ENCODE measurements at places on chromosomes 2 and 18.

DNA sequence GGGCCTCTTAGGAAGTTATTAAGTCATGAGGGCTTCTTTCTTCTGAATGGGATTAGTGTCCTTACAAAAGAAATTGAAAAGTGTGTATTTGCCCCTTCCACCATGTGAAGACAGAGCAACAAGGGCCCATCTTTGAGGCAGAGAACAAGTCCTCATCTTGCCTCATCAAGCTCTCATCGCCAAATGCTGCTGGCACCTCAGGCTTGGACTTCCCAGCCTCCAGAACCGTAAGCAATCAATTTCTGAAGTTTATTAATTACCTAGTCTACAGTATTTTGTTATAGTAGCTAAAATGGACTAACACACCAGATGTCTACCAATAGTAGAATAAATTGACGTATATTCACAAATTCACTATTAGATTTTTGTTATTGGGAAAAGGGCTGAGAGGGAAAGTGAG lies 74.6 kb downstream of the CCDC148 start:
- no peak for DNase-seq

- DNase-seq = no peak
Observed at GRCh38 chr18:45009756-45010155, 329.1 kb downstream of the SETBP1 start.

DNA sequence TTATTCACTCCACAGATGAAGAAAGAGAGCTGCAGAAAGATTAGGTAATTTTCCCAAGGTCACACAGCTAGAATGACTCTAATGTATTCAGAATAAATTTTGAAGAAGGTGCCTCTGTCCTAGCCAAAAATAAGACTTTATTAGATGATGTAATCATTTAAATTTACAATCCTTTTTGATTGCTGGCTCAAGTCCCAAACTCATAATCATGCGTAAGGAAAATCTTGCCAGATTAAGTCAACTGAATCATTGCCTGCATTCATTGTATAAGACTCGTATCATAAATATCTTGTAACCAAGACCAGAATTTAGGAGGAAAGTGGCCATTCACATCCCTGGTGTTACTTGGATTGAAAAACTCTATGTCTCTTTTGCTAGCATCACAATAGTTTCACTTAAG lies 53.1 kb upstream of the STK39 start:
- no peak for DNase-seq

- DNase-seq = no peak
Observed at GRCh38 chr2:110847651-110848050, 115.3 kb downstream of the ACOXL start.

DNA sequence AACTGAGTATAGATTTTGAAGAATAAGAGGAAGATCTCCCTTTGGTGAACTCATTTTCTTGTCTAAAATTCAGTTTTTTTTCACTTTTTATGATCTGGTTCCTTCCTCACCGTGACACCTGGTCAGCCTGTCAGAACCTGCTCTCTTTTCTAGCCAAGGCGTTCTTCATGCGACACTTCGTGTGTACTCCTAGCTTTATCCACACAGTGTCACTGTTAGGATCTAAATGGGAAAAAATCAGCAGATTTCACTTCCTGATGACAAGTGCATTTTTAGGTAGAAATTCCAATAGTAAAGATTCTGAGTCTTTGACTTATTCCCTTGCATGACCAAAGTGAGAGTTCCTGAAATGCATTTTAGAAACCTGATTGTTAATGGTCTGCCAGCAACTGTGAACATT lies 89.8 kb downstream of the KLHL14 start:
- no peak for DNase-seq

DNA sequence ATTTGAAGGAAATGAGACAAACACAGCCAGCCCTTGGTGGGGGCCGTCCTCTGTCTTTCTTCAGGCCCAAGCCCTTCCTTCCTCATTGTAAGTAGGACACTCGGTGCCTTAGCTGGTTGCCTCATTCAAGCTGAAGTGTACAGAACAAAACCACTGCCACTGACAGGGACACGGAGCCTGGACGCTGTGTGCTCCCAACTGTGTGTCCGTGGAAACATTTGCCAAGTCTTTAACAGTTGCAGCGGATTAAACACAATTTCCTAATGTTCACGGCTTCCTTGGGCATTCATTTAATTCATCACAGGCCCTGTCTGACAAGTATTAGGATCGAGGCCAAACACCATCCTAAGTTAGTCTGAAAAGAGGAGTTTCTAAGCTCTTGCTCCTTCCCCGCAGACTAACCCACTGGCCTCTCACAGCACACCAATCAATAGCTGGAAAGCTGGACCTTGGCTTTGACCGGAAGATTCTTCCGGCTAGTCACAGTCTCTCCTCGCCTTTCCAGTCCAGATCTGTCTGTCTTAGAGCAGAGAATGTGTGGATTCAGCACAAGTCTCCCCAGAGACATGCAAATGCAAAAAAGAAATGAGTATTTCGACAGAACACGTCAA lies 68.7 kb upstream of the ACSL3 start:
- DNase-seq = peak; percentile 90

- peak; percentile 71 for DNase-seq
Observed at GRCh38 chr2:73253901-73254300, 19.8 kb downstream of the CCT7 start.

DNA sequence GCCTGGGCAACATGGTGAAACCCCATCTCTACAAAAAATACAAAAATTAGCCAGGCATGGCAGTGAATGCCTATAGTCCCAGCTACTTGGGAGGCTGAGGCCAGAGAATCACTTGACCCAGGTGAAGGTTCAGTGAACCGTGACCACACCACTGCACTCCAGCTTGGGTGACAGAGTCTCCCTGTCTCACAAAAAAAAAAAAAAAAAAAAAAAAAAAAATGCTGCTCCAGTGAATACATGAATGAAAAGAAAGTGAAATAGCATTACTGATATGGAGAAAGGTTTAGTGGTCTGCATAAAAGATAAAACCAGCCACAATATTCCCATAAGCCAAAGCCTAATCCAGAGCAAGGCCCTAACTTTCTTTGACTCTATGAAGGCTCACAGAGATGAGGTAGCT lies 44.5 kb downstream of the METTL8 start:
- no peak for DNase-seq

DNA sequence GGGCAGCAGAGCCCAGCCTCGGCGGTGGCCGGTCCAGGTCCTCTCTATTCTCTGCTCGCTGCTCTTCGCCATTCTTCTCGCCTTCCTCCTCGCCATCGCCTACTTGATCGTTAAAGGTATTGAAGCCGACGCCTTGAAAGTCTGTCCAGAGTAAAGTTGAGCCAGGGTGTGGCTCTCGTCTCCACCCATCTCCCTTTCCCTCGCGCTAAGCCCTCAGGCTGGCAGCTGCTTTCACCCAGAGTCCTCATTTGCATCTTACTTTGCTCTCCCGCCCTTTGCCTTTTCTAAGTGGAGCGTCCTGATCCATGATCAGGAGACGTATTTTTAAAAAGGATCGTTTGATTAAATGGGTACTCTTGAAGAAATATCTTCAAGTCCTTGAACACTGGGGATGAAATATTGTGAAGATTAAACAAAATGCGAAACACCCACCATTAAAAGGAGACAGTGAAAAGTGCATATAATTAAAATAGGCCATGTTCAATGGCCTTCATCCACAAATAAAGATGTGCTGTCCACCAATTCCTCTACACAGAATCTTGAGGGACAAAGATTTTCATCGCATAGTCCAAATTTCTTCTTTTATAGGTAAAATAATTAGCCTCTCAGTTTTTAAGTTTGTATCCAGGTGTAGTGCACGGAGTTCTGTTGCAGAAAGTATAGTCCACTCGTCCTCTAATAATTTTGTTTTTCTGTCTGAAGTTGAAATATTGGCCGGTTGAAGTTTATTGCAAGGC lies 657 bp downstream of the ARL6IP6 start:
- DNase-seq = peak; percentile 56

DNA sequence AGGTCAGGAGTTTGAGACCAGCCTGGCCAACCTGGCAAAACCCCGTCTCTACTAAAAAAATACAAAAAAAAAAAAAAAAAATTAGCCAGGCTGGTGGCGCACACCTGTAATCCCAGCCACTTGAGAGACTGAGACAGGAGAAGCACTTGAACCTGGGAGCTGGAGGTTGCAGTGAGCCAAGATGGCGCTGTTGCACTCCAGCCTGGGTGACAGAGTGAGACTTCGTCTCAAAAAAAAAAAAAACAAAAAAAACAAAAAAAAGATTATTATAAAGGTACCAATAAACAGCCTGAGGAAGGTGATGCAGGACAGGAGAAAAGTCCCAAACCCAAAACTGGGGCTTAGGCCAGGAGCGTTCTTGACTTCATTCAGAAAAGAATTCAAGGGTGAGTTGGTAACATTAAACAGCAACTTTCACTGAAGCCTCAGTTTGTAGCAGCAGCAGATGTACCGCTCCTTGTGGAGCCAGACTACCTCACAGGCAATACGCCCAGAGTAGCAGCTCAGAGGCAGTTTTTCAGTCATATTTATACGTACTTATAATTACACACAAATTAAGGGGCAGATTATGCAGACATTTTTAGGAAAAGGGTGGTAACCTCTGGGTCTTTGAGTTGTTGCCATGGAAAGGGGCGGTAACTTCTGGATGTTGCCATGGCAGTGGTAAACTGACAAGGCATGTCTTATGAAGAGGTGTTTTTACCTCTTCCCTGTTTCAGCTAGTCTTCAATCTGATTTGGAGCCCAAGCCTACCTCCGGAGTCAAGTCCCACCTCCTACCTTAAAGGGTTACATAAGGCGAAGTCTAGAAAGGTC lies 1596.6 kb upstream of the CELF4 start:
- no peak for DNase-seq

DNA sequence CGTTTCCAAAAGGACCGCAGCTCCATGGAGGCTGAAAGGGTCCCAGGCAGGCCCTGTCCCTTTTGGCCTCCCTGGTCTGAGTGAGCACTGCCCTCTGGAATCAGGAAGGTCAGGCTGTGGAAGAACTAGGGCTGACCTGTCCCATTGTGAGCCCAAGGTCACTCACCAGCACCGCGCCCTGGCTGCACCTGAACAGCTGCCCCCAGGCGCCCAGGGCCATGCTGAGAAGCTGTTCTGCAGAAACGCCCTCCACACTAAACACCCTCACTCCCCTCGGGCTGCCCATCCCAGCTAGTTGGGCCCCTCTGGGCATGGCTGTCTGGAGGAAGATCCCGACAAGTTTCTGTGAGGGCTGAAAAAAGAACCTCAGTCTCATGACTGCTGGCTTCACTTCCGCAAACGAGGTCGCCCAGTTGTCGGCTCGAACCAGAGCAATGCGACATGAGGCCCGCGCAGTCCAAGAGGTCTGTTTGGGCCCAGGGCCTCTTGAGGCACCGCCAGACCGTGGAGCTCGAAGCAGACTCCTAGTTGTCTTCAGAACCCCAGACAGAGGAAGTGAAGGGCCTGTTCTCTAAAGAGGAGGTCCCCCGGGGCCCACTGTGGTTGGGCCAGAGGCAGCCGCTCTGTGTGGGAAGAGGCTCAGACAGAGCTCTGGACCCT lies 64.4 kb downstream of the INPP5D start:
- peak; percentile 45 for DNase-seq

GRCh38 chr18:51212606-51213005 lies 15.1 kb upstream of the MEX3C start:
- no peak for DNase-seq

DNA sequence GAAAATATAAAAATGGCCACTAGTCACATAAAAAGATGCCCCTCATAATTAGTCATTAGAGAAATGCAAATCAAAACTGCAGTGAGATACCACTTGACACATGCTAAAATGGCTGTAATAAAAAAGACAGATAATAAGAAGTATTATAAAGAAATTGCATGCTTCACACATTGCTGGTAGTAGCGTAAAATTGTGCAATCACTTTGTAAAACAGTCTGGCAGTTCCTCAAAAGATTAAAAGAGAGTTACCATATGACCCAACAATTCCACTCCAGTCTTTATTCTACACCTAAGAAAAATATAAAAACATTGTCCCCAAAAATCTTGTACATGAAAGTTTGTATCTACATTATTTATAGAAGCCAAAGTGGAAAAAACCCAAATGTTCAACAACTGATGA lies 170.6 kb upstream of the FIGN start:
- DNase-seq = no peak

GRCh38 chr2:11612553-11613215 lies 57.3 kb downstream of the NTSR2 start:
- DNase-seq = no peak

GRCh38 chr18:13353084-13353823 lies 134.7 kb downstream of the LDLRAD4 start:
- DNase-seq = peak; percentile 73

- DNase-seq = no peak
Observed at GRCh38 chr2:127218812-127219170, 1.3 kb downstream of the CYP27C1 start.

GRCh38 chr2:196160101-196160500 lies 11.3 kb downstream of the STK17B start:
- peak; percentile 88 for DNase-seq

- DNase-seq = no peak
Observed at GRCh38 chr2:54083021-54083420, 32.4 kb upstream of the ACYP2 start.

- no peak for DNase-seq
Observed at GRCh38 chr2:217055624-217056023, 195.8 kb upstream of the TNP1 start.
